ENCODE measurements at places on chromosomes 3 and 15. TPM values are rescaled to one million over a fixed set of nuclear protein-coding genes. Genes with fewer than 3 reads are reported as not detected.

GRCh38 chr15:84924077-84924731 lies 39.7 kb downstream of the SLC28A1 start:
- no peaks in the 10 kb centered on the region for H3K27me3 ChIP-seq
- no peak overlapping the region for H3K27ac ChIP-seq
- no peak overlapping the region for H3K4me3 ChIP-seq
- no peaks in the 10 kb centered on the region for H3K36me3 ChIP-seq
- peaks cover 19% of the 10 kb centered on the region for H3K4me1 ChIP-seq

- H3K36me3 ChIP-seq: no peaks in the 10 kb centered on the region
- no peak for DNase-seq
- H3K27ac ChIP-seq: no peak overlapping the region
- no peaks in the 10 kb centered on the region for H3K4me1 ChIP-seq
- no peak overlapping the region for H3K4me3 ChIP-seq
These were observed 15.6 kb upstream of the CTXND1 start for GRCh38 chr15:80267658-80268057.

GRCh38 chr15:90097475-90097874 lies 4.8 kb downstream of the IDH2 start:
- H3K27me3 ChIP-seq: no peaks in the 10 kb centered on the region
- peaks cover 62% of the 10 kb centered on the region for H3K4me1 ChIP-seq
- peaks cover 2% of the 10 kb centered on the region for H3K36me3 ChIP-seq
- DNase-seq: no peak
- peak overlapping the region; percentile 74 for H3K27ac ChIP-seq

GRCh38 chr3:32457971-32458471 lies 44.6 kb downstream of the CMTM6 start:
- H3K27me3 ChIP-seq: no peaks in the 10 kb centered on the region
- DNase-seq: no peak
- H3K4me3 ChIP-seq: no peak overlapping the region
- H3K27ac ChIP-seq: no peak overlapping the region
- peaks cover 40% of the 10 kb centered on the region for H3K4me1 ChIP-seq
- H3K36me3 ChIP-seq: peaks cover 3% of the 10 kb centered on the region

The RTP1 gene
- total RNA-seq: not detected

All from mesothelial cell of epicardium (in vitro differentiated cells).